ENCODE measurements at places on chromosomes 7 and 10. TPM values are rescaled to one million over a fixed set of nuclear protein-coding genes. Genes with fewer than 3 reads are reported as not detected.

DNA sequence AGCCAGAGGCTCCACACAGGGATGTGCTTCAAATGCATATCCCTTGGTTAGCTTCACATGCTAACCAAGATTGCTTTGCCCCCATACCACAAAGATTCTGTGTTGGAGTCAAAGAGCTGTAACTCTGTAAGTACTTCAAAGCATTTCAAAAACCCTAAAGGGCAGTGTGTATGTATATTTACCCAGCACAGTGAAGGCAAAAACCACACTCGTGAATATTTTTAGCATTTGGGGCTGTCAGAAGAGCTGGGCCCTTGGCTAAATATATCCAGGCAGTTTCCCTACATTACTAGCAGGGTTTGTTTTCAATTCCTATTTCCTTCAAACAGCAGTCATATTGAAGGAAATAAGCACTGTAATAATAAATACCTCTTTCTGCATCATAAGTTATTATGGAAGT, 84.2 kb upstream of the STEAP1B start:
- no peak for DNase-seq

DNA sequence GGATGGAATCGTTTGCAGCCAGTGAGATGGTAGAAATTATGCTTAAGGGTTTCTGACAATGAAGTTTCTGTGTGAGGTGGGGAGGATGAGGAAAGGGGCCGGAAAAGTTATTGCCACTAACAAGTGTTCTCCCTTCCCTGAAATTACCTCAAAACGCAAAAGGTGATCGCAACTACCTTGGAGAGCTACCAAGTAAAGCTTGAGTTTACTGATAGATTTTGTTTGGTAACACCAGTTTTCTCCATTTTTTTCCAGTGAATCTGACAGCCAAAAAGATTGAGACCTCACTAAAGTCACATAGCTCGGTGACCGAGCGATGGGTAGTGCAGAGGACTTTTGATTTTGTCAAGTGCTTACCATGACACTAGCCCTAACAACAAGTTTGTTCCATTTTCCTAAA, 1.6 kb downstream of the SUV39H2 start:
- DNase-seq = no peak

GRCh38 chr7:155459700-155460461, 2.0 kb downstream of the EN2 start:
- DNase-seq = no peak

NPFFR1 gene
- 0.05 TPM for total RNA-seq

SPDYE6 gene
- not detected for total RNA-seq

ZNF853 gene
- 6.6 TPM for total RNA-seq

DNA sequence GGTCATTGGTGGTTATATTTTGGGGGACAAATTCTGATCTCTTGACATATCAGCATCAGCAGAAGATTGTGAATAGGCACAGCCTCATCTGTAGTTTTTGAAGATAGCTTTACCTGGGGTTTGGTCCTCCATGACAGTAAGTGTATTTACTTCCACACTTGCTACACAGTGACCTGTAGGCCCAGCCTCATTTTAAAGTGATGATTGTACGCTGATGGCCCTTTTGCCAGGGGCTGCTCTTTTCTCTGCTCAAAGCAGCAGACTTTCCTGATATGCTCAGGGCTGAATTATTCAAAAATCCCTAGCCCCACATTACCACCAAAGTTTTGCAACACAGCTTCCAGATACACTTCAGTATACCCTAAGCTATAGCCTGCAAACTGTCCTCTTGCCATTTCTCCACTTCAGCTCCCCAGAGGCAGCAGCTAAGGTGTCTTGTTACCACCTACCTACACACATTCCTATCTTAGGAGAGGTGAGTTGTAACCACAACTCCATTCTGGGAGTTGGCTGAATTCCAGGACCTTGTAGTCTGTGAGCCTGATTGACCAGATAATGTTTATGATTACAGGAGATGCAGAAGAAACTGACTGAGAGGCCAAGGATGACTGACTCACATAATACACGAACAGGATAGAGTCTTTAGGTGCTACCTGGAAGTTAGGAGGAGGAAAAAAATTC, 6.0 kb downstream of the ASB4 start:
- DNase-seq = peak; percentile 47

DNA sequence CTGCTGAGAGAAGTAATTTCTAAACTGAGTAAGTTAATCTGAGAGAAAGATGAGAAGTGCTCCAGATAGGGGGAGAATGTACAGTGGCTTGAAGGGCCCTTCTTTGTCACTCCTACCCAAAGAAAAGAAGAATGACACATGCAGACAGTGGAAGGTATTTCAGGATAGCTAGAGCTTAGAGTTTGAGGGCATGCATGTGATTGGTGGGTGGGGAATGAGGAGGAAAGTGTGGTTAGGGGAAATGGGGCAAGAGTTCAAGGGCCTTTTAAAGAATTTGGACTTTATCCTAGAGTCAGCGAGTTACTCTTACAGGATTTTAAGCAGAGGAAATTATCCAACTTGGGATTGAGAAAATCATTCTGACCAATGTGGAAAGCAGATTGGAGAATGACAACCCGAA, 50.0 kb downstream of the ANLN start:
- no peak for DNase-seq

FGFR2 gene
- 61.9 TPM for total RNA-seq

DNA sequence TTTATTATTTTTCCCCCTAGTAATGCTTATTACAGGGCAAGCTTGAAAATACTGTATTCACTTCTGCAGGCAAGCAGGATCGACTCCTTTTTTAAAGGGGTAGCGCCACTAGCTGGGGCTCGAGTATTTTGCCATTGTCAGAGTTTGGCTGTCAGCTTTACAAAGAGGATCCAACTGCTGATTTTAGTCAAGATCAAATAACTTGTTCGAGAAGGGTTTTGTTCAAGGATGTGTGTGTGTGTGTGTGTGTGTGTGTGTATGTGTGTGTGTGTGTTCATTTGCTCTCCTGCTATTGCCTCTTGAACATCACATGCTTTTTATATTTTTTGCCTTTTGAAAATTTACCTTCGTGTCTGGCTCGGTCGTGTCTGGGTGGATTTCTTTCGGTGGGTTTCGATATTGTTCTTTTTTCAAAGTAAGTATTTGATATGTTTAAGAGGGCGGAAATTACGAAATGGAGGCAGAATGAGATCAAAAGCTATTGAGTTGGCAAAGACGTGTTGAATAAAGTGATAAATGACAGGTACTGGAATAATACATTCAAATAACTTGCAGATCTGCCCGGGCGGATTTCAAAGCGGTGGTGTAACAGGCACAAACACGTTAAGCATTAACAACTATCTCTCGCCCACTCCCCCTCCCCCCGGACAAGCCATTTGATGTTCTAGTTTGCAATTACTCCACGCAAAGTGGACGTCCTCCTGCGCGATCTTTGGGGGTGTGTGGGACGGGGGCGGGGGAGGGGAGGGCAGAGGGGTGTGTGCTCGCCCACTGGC, 1.1 kb downstream of the ARID5B start:
- peak; percentile 71 for DNase-seq

GRCh38 chr7:47796347-47796746, 151.9 kb downstream of the PKD1L1 start:
- DNase-seq = no peak

DNA sequence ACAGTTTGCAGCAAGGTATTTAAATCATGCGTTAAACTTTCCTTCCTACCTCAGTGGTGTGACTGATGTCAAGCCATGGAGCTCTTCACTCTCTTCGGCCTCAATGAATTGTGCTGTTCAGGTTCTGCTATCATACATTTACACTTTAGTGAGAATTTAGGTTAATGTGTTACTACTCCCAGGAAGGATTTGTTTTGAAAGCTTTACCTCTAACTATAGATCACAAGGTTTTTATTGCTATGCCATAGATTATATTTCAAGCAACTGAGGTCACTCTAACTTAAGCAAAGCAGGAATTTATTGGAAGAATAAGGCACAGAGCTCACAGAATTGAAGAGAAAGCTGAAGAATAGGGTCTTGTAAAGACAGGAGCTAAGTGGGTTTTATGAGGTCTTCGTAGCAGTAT, 11.0 kb upstream of the ADD3 start:
- DNase-seq = no peak

DNA sequence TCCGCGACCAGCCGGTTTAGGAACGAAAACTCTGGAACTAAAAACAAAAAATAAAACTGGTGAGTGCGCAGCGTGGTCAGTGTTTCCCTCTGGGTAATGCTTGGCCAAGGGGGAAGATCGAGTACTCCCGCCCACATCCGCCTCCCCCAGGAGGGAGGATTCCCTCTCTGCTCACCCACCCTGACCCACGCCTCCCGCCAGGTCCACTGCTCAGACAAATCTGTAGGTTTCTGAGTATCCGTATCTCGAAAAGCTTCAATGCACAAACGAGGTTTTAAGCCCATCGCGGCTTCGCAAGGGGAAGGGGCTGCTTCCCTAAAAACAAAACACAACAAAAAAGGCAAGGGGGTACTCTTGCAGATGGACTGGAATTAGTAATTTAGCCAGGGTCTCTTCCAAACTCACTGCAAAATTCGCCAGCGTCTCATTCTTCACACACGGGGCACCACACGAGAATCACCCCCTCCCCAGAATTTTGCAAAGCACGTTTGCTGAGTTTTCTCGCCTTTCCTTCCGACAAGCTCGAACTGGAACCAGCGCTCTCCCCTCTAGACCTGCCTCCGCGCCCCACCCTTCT, 75.2 kb downstream of the INSIG1 start:
- DNase-seq = no peak

- no peak for DNase-seq
Measured at GRCh38 chr7:158245724-158246041, 341.9 kb downstream of the PTPRN2 start.

DNA sequence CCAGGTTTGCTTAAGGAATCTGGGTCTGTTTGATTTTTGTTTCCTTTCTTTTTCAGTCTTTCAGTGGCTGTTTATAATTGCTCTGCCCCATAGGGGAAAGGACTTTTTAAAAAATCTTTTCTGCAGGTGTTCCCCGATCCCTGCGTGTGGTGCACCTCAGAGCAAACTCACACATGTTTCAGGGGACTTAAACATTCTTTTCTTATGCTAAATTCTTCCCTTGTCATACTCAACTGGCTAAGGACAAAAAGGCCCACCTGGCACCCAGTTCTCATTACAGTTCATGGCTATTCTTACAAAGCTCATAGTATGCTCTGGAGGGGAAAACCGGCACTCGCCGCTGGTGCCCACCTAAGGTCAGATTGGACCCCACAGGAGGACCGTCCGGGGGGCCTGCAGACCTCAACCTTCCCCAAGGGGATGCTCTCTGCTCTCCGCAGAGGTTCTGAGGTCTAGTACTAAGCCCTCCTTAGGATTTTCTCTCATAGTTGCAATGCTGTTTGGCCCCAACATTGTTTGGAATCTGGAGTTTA, 220.3 kb downstream of the HGF start:
- DNase-seq = no peak
